Activated CD4-positive, CD25-positive, alpha-beta regulatory T cell (primary cell): ENCODE measurements at places on chromosomes 13 and 19.

GRCh38 chr19:39966617-39967016 is 4.3 kb upstream of the PSMC4 start:
- no peak for DNase-seq

- DNase-seq = no peak
Observed at GRCh38 chr13:67538906-67539305, 308.8 kb upstream of the PCDH9 start.

DNA sequence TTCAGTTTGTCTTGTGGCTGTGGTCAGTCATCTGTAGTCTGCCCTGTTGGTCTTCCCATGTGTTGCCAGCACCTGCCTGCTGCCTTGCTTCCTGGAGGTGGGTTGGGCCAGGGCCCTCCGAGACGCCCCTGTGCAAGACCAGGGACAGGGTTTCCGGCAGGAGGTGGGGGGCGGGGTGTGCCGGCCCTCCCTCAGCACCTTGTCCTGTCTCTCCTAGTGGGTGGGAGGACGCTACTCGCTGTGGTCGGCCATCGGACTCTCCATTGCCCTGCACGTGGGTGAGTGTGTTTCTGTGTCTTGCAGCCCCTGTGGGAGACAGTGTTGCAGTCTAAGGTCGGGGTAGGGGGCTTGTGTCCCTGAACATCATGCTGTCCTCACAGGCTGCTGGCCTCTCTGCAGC is 11.2 kb upstream of the PDCD2L start:
- DNase-seq = no peak

DNA sequence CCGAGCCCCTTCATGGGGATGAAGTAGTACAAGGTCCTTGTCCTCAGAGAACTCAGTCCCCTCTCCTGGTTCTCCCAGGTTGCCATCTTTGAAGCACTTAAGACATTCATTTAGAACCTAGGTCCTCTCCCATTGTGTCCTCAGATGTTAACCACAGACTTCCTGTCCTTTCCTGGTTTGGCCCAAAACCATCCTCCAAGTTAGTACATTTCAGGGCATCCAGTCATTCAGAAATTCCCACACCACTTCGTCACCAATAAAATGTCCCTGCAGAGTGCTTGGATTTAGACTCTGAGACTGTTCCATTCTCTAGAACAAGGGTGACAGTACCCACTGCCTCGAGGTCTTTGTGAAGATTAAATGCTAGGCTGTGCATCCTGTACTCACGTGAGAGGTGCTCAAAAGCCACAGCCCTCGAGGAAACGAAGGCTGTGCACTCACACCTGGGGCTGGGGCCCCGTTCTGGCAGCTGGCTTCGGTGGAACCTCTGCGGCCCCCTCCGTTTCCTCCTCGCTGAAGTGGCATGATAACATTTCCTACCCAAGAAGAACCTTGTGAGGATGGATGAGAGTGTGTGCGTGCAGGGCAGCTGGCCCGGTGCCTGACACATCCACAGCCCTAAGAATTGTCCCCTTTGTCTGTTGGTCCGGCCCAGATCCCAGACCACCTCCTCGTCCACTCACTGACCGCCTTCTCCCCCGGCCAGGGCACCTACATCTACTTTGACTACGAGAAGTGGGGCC is 4.7 kb downstream of the LENG1 start:
- no peak for DNase-seq
